ENCODE measurements at places on chromosomes 6 and 20. TPM values are rescaled to one million over a fixed set of nuclear protein-coding genes. Genes with fewer than 3 reads are reported as not detected.

The MACROD2 gene
- 3.3 TPM for total RNA-seq

DNA sequence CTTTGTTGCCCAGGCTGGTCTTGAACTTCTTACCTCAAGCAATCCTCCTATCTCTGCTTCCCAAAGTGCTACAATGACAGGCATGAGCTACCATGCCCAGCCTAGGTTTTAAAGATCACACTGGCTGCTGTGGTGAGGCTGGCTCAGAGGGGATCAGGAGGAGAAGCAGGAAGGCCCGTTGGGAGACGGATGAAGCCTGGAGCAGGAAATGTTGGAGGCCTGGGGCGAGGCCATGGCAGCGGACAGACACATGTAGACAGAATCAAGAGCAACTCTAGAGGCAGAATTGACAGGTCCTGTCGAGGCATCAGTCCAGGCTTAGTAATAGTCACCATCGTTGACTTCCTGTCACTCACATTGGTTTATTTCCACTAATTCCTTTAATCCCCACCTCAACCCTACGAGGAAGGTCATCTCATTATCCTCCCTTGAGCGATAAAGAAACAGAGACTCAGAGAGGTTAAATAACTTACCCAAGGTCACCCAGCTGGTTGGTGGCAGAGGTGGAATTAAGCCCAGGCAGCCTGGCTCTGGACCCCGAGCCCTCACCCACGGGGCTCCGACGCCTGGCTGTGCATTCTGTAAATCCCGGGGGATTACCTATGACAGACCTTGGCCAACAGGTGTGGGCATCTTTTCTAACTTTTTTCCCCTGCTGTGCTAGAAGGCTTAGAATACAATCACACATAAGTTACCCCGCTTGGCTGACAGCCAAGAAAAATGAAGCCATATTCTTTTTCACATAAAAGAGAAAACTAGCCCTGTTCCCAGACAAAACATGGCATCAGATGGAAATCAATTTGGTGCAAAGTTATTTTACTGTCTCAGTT, 113.4 kb downstream of the EYA2 start:
- no peak for DNase-seq

- no peak for DNase-seq
Measured at GRCh38 chr6:90386399-90387382, 90.0 kb upstream of the BACH2 start.

- DNase-seq, result no peak
Measured at GRCh38 chr6:45305546-45305945, 22.6 kb upstream of the RUNX2 start.

GRCh38 chr6:56570413-56571359, 72.0 kb downstream of the DST start:
- DNase-seq, result peak; percentile 50
